ENCODE measurements at places on chromosomes 2 and 18.

- DNase-seq = no peak
Observed at GRCh38 chr2:216890138-216890537, 30.3 kb upstream of the TNP1 start.

GRCh38 chr2:195508139-195508455 lies 148.9 kb upstream of the SLC39A10 start:
- no peak for DNase-seq

- no peak for DNase-seq
Observed at GRCh38 chr2:41806286-41806685, 241.5 kb upstream of the PKDCC start.

DNA sequence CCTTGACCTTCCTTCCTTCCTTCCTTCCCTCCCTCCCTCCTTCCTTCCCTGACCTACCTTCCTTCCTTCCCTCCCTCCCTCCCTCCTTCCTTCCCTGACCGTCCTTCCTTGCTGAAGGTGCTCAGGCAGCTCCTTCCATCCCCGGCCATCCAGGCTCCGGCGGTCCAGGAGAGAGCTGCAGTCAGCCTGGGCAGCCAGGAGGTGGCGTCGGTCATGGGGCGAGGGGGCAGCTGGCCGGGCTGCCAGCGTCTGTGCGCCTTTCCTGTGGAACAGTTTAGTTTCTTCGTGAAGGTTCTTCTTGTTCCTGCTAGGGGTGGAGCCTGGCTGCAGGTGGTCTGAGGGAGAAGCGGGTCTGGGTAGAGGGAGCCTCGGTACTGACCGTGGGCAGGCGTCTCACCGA lies 15.7 kb downstream of the GPR35 start:
- peak; percentile 17 for DNase-seq

GRCh38 chr2:103396152-103396551 lies 634.3 kb downstream of the TMEM182 start:
- no peak for DNase-seq

DNA sequence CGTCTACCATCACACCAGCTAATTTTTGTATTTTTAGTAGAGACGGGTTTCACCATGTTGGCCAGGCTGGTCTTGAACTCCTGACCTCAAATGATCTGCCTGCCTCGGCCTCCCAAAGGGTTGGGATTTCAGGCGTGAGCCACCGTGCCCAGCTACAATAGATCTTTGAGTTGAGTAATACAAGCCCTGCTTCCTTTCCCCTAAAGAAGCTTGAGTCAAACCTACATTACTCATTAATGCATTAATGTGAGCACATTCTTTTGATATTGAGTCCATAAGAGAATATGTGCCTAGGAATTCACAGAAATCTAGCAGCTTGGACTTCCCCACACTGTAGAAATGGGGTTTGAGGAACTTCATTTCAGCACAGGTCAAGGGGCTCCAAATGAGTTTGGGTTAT lies 39.6 kb downstream of the PSMG2 start:
- peak; percentile 85 for DNase-seq

DNA sequence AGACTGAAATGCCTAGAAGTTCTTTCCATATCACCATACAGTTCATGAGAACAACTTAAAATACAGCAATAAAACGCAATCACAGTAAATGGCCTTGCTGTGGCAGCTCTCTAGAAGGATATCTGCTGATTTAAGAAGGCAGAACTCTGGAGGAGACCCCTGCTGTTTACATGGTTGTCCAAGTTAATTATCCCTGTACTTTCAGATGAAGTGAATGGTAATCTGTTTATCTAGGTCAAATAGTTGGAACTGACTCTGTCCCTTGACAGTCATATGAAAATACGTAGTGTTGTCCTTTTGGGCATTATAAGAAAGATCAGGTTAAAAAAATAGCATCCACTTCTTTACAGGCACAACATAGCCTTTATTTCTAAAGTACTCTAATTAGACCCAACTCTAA lies 115.6 kb downstream of the COLEC12 start:
- DNase-seq = no peak

Data from fibroblast of skin of scalp (primary cell).